ENCODE measurements at places on chromosomes 13 and 19. TPM values are rescaled to one million over a fixed set of nuclear protein-coding genes. Genes with fewer than 3 reads are reported as not detected.

- DNase-seq: peak; percentile 83
Measured at GRCh38 chr19:41310033-41310831, at the start of gene CCDC97. CCDC97 (plus strand) TSS chr19:41310172; CDS start chr19:41310311, 139 bp downstream.

Gene TLE2
- 28.0 TPM for total RNA-seq

DNA sequence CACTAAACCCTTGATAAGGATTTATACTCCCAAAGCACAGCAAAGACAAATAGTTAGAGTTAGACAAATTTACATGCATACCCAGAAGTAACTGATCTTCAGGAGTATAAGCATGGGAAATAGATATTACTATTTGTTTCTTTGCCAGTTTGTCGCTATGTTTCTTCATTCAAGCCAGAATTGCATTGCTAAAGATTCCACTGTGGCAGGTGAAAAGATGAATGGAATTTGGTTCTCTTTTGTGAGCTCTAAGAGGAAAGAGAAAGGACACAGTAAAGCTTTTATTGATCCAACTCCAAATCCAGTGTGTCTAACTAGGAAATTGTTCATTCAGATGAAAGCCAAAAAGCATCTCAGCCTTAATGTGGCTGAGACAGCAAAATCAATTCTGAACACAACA is 292.3 kb upstream of the SPRY2 start:
- no peak for DNase-seq

Gene NDUFA7
- 15.1 TPM for total RNA-seq

GRCh38 chr13:57665481-57665880 is 33.9 kb downstream of the PCDH17 start:
- no peak for DNase-seq
